ENCODE measurements at places on chromosomes 5 and 9.
A peak's percentile ranks its signal among the peaks of the same experiment; 100 is the strongest.

DNA sequence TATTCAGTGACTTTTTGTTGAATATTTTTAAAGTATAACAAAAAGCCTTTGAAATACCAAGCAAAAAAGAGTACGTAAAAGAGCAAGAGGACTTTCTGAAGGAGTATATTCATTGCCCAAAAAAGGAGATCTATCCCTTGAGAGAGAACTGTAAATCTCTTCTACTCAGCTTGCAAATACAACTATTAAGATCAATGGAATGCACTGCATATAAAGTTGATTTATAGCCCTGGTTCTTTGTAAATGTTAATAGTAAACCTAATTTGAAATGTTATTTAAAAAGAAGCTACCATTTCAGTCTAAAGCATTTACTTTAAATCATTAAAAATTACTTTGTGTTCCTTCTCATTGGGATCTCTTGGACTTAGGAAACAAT, 168.1 kb downstream of the PDE4D start:
- no peak for DNase-seq

GRCh38 chr9:130610862-130611707, 31.7 kb downstream of the FUBP3 start:
- no peak for DNase-seq

GRCh38 chr5:34591723-34592122, 64.4 kb upstream of the RAI14 start:
- no peak for DNase-seq

GRCh38 chr5:1735320-1735970, 64.2 kb downstream of the MRPL36 start:
- no peak for DNase-seq

- DNase-seq: no peak
These were observed 44.1 kb downstream of the GAS1 start for GRCh38 chr9:86902991-86903733.

DNA sequence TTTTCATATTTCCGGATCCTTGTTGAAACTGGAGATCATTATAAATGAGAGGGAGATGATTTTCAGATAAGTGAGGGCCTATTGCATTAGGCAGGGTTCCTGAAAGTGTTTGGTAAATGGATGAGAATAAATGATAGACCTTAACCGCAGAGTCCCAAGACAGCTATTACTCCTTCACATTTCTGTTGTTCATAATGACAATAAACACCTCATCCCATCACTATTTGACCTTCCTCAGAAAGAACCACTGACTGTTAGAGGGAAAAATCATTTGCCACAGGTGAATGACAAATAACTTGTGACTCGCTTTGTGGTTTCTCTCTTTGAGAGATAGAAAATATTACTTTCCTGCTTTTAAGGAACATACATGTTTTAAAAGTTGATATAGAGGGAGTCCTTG, 47.3 kb upstream of the TRMT10B start:
- DNase-seq: no peak

DNA sequence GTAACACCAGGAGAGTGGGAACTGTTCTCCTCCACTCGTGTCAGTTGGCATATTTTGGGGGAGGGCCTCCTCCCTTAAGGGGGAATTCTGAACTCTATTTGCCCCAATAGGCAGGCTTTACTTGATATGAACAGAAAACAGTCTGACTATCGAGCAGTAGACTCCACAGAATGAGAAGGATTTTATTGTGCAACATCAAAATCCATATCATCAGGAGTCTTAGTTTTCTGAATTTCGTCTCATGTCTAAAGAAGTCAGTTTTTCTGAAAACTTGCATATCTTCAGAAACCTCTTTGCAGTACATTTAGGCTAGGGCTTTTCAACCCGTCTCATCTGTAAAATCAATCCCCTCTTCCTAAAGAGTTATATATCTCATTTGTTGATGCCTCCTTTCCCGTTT, 96.2 kb downstream of the AUH start:
- DNase-seq: no peak

DNA sequence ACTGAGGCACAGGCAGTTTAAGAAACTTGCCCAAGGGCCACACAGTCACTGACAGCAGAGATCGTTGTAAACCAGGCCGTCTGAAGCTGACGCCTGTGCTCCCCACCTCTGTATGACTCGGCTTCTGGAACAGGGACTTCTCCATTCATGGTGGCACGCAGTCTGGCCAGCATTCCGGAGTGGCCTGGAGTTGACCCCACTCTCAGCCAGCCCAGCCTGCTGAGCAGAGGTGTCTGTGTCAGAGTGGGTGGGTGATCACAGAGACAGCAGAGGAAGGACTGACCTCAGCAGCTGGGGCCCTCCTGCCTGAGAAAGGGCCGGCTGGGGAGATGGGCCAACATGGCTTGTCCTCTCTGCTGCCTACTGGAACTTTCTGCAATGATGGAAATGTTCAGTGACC, 12.6 kb downstream of the LRSAM1 start:
- no peak for DNase-seq

- DNase-seq: no peak
These were observed 43.0 kb downstream of the PSD2 start for GRCh38 chr5:139838381-139839197.

GRCh38 chr5:126801992-126802294, 25.0 kb downstream of the LMNB1 start:
- DNase-seq: peak; percentile 56

DNA sequence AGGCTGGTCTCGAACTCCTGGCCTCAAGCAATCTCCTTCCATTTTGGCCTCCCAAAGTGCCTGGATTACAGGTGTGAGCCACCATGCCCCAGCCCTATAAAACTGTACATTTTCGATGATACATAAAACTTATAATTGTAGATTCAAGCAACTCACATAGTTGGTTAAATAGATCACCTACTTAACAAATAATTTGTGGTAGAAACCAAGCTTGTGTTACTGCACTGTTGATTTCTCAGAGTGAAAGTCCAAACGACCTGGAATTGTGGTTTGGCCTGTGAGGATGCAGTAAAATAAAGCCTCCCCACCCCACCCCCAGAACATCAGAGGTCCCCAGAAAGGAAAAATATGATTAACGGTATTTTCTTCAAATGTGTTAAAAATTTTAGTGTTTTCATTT, 92.7 kb downstream of the TRIO start:
- no peak for DNase-seq

DNA sequence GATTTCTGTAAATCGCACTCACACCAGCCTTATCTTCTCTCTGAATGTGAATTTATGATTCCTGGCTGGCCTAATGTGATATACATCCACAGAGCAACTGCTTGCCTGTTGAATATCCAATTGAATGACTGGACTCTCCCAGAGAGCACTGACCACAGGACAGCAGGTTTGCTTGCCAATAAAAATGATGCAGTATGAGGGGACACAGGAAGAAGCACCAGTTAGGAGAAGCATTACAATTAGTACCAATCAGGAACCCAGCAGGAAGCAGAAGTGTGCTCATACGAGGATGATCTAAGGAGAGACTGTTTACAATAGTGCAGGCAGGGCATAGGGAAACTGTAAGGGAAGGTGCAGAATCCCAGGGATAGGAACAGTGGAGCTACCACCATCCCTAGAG, 127.2 kb upstream of the ZNF366 start:
- DNase-seq: no peak

- DNase-seq: no peak
These were observed 214.0 kb downstream of the PIK3R1 start for GRCh38 chr5:68429510-68429909.

- no peak for DNase-seq
These were observed 29.5 kb downstream of the RAI14 start for GRCh38 chr5:34685485-34686165.

GRCh38 chr5:168962306-168962705, 338.6 kb downstream of the SLIT3 start:
- DNase-seq: no peak

DNA sequence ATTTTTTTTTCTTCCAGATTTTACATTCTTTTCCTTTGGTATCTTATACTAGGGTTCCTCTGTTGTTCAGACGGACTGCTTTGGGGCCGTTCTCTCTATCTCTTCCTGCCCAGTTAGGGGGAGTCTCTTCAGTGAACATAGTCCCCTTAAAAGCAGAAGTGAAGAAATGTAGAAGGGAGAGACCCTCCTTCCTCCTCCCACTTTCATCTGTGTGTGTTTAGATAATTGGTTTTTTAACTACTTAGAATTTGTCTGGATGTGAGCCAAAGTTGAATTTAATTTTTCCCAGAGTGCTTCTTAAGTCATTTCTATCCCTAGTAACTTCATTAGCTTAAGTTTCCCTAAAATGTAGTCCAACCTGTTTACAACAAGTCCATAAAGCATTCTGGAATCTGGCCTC, 167.5 kb downstream of the HACD4 start:
- DNase-seq: no peak

DNA sequence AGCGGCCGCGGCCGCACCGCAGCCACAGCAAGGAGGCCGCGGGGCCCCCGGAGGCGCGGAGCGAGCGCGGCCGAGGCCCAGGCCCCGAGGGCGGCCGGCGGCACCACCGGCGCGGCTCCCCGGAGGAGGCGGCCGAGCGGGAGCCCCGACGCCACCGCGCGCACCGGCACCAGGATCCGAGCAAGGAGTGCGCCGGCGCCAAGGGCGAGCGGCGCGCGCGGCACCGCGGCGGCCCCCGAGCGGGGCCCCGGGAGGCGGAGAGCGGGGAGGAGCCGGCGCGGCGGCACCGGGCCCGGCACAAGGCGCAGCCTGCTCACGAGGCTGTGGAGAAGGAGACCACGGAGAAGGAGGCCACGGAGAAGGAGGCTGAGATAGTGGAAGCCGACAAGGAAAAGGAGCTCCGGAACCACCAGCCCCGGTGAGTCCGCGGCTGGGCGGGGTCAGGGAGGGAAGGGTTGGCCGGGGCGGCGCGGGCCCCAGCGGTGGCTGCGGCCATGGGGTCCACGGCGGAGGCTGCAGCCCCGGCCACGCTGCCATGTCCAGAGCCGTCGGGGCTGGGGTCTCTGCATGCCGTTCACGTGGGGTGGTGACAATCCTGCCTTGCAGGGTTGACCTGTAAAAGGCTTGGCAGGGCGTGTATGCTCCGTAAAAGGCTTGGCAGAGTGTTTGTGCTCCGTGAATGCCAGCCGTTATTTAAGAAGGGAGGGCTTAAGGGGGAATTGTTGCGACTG, 146.0 kb downstream of the CACNA1B start:
- no peak for DNase-seq

GRCh38 chr5:25056836-25057235, 412.1 kb upstream of the CDH10 start:
- DNase-seq: no peak

DNA sequence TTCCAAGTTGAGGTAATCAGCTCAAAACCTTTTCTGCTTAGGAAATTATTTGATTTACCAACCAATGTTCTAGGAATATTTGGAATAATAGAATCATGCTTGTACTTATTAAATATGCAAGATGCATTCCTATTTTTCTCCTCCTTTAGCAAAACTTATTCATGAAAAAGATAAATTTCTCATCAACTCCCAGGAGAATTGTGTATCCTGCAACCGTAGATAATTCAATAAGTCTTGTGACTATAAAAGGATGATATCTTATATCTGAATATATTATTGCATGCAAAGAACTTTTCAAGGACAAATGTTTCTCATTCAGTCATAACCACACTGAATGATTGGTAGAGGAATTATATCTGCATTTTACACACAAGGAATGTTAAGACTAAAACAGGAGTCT, 84.9 kb upstream of the CCNG1 start:
- DNase-seq: no peak

DNA sequence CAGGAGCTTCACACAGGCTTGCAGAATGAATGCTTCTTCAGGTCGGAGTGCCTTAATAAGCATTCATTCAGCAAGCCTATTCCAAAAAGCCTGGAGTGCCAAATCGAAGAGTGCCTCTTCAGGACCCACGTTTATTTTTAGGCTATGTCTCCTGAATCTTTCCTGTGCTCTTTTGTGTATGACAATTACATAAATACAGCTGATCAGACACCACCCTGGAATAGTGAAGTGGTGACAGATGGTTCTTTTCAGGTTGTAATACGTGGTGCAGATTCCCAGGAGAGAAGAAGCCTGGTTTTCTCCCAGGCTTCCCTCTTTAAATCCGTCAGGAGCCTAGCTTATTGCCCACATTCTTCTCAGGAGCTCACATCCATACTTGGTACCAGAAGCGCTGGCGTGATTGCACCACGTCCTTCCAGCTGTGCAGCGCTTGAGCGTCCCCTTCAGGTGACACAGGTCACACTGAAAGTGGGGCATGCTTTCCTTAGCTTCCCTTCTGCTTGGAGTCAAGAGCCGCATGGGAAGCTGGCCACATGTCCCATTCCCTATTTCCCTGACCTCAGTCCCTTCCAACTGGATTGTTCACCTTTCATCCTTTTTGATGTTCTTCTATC, 123.1 kb downstream of the ADCY2 start:
- DNase-seq: no peak

GRCh38 chr9:129032541-129033159, 3.8 kb upstream of the MIGA2 start:
- no peak for DNase-seq

- DNase-seq: no peak
These were observed 36.0 kb upstream of the BARHL1 start for GRCh38 chr9:132546148-132547051.

DNA sequence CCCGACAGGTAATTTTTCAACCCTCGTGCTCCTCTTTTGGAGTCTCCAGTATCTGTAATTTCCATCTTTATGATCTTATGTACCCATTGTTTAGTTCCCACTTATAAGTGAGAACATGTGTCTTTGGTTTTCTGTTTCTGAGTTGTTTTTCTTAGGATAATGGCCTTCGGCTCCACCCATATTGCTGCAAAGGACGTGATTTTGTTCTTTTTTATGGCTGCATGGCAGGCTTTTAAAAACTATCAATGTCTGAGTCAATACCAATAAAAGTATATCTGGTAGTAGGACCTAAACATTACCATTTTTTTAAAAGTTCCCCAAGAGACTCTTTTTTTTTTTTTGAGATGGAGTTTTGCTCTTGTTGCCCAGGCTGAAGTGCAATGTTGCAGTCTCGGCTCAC, 3.9 kb upstream of the SLC26A2 start:
- DNase-seq: no peak

DNA sequence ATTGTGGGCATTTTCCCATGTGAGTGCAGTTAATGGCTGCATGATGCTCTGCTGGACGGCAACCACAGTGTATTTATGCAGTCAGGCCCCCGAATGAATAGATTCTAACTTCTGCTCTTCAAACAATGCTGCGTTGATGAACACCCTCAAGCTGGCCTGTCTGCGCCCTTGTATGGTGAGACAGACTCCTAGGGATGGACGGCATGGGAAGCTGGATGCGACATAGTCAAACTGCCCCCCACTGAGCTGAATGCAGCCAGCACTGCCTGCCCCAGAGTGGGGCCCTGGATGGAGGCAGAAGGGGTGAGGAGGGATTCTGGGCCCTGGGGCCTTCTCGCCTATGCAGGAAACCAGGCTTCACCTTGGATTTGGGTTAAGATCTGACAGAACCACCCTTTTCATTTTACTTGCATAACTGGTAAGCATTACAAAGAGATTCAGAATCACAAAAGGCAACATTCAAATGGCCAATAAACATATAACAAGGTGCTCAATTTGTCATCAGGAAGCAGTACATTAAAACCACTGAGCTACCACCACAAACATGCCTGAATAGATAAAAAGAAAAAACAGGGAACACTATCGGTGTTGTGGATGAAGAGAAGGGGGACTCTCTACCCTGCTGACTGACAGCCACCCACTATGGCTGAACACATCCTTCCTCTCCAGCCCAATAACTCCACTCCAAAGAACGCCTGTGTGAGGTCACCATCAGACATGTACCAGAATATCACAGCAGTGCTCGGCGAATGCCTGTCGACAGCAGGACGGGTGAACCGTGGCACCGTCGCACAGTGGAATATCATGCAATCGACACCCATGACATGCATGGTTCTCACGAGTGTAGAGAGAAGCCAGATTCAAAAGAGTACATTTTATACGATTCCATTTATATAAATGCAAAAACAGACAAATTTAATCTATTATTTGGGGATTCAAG, 79.1 kb downstream of the RAPGEF1 start:
- no peak for DNase-seq
